ENCODE measurements at places on chromosomes 1 and 21. TPM values are rescaled to one million over a fixed set of nuclear protein-coding genes. Genes with fewer than 3 reads are reported as not detected.

Gene LYPD8
- total RNA-seq = not detected

Gene ADGRL2
- not detected for total RNA-seq

Gene ZNF593OS
- total RNA-seq = not detected

Gene CFHR1
- total RNA-seq = not detected

Gene NTMT2
- not detected for total RNA-seq

Gene PTGFRN
- total RNA-seq = 0.38 TPM

Gene CFHR2
- total RNA-seq = not detected

- H3K27me3 ChIP-seq = no peaks in the 10 kb centered on the region
- H3K36me3 ChIP-seq = no peaks in the 10 kb centered on the region
- no peak overlapping the region for H3K4me3 ChIP-seq
- H3K4me1 ChIP-seq = no peaks in the 10 kb centered on the region
Observed at GRCh38 chr1:172410027-172410426, 10.5 kb upstream of the C1orf105 start.

GRCh38 chr1:209627027-209627731 lies 25.0 kb downstream of the LAMB3 start:
- H3K4me3 ChIP-seq = no peak overlapping the region
- no peaks in the 10 kb centered on the region for H3K36me3 ChIP-seq
- H3K4me1 ChIP-seq = peaks cover 9% of the 10 kb centered on the region
- no peak overlapping the region for H3K27ac ChIP-seq
- DNase-seq = no peak
- no peaks in the 10 kb centered on the region for H3K27me3 ChIP-seq

DNA sequence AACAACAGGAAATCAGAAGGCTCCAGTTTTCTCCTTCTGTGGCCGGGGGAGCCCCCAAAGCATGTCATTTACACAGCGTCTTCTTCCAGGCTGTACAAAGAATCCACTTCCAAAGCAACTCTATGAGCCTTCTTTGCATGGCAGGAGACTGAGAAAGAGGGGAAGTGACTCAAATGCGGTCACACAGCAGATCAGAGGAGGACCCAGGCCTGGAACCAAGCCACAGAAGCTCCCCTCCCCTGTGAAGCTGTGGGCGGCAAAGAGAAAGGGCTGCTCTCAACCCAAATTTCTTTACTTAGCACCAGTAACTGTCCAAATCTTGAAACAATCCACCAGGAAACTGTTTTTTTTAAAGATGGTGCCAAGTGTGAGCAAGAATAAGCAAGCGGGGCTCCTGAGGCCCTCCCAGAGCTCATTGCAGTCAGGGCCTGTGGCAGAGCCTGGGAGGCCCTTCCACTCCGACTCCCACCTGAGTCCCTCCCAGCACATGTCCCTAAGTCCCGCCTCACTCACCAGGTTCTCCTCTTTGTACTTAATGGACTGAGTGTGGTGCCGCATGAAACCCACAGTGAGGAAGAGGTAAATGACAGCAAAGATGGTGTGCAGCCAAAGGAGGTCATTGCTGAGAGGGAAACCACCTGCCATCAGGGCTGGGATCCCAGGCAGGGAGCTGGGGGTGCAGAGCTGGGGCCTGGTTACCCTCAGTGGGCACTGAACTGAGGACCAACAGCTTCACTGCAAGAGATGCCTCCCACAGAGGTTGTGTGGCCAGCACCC lies 15.9 kb downstream of the TMEM63A start:
- peak overlapping the region; percentile 10 for H3K4me3 ChIP-seq
- DNase-seq = peak; percentile 84
- H3K27me3 ChIP-seq = no peaks in the 10 kb centered on the region
- peaks cover 94% of the 10 kb centered on the region for H3K36me3 ChIP-seq

GRCh38 chr1:225209153-225209552 lies 218.7 kb downstream of the LBR start:
- H3K4me1 ChIP-seq = no peaks in the 10 kb centered on the region
- no peaks in the 10 kb centered on the region for H3K36me3 ChIP-seq
- no peak overlapping the region for H3K27ac ChIP-seq
- DNase-seq = no peak

DNA sequence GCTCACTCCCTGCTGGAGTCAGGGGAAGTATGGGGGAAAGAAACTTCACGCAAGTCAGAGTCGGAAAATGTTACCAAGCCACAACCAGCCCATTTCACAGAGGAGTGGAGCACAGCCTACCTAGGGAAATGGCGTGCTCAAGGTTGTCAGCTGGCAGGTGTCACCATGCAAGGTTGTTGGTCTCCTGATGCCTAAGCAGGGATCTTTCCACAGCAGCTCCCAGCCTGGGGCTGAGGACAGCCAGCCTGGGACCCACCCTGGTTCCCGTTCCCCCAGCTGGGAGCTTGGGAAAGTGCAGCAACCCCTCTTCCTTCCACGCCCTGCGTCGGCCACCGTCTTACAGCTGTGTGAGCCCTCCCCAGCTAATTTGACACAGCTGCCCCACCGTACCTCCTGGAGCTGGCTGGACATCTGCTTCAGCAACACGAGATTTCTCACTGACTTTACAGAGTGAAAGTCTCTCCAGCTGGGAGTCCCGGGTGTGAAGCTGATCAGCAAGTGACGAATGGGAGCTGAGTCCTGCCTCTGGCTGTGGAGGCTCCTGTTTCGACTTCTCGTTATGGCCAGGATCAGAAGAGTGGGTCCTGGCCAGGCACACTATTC lies 224.6 kb upstream of the RAB4A start:
- H3K36me3 ChIP-seq = no peaks in the 10 kb centered on the region
- no peak for DNase-seq
- no peaks in the 10 kb centered on the region for H3K27me3 ChIP-seq

- no peaks in the 10 kb centered on the region for H3K36me3 ChIP-seq
- no peak overlapping the region for H3K27ac ChIP-seq
- H3K4me3 ChIP-seq = no peak overlapping the region
Observed at GRCh38 chr1:67313934-67314671, 6.4 kb downstream of the IL12RB2 start.

DNA sequence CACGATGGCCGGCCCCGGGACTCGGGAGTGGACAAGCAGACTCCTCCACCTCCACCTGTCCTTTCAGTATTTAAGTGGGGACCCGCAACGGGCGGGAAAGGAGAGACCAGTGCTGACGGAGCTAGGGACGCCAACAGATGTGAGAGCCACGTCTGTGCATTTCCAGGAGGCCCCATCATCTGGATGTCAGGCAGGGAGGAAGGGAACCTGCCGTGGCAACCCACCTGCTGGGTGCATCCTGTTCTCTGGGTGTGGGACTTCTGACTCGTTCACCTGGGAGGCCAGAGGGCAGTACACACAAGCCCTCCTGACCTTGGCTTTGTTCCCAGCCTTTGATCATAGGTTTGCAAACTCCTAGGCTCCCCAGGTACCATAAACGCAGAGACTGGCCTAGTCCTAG lies 5.6 kb upstream of the PCBP3 start:
- H3K36me3 ChIP-seq = no peaks in the 10 kb centered on the region
- DNase-seq = no peak
- H3K4me3 ChIP-seq = no peak overlapping the region
- peaks cover 36% of the 10 kb centered on the region for H3K4me1 ChIP-seq

DNA sequence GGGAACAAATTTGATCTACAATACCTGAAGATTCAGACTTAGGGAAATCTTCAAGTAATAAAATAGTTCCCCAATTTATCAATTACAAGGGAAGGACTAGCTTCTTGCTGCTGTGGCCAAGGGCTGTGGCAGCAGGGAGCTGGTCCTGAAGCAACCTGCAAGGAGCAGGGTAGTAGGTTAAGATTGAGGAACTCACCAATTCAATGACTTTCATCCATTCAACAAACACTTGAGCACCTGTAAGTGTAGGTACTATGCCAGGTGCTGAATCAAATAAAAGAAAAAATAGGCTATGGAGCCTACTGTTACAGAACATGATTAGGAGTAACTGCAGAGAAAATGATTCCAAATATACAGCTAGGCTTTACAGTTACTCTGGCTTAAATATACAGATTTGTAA lies 64.2 kb upstream of the RBM34 start:
- no peaks in the 10 kb centered on the region for H3K27me3 ChIP-seq
- peaks cover 85% of the 10 kb centered on the region for H3K36me3 ChIP-seq
- H3K27ac ChIP-seq = no peak overlapping the region
- no peaks in the 10 kb centered on the region for H3K4me1 ChIP-seq
- DNase-seq = no peak

DNA sequence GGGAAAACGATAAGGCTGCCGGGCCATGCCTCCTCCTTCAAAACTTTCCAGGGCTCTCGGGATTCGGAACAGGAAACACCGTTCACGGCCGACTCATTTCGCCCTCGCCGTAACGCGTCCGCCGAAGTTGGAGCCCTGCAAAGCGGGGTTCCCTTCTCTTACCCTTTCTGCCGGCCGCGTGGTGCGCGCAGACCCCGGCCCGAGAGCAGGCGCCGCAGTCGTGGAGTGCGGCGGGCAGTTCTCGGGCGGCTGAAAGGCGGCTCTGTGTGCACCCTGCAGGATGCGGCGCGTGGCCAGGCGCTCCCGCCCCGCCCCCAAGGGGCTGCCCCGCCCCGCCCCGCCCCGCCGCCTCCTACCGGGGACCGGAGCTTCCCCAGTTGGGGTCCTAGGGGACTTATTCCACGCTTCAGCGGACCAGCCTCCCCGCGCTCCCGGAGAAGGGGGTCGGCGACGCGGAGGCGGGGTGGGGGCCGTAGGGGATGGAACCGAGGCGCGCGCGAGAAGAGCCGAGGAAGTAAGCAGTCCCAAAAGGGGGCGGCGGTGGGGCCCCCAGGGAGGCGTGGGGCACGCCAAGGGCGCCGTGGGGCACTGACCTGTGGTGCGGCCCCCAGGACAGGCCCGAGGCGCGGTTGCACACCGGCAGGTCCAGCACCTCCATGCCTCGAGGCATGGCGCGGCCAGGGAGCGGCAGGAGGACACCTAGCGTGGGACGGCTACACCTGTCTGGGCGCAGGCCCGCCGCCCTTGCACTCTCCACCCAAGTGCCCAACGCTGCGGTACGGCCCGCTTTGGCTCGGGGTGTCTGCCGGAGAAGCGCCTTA lies at the start of gene MCOLN2:
MCOLN2 (minus strand) TSS at position 268 of the 821 bp plus-strand sequence; CDS start at position 27, 241 bp downstream.
- H3K36me3 ChIP-seq = no peaks in the 10 kb centered on the region
- H3K27me3 ChIP-seq = peaks cover 36% of the 10 kb centered on the region
- peak within 1 kb of the TSS; percentile 33 for H3K27ac ChIP-seq
- DNase-seq = peak; percentile 62
- peak within 1 kb of the TSS; percentile 79 for H3K4me3 ChIP-seq

DNA sequence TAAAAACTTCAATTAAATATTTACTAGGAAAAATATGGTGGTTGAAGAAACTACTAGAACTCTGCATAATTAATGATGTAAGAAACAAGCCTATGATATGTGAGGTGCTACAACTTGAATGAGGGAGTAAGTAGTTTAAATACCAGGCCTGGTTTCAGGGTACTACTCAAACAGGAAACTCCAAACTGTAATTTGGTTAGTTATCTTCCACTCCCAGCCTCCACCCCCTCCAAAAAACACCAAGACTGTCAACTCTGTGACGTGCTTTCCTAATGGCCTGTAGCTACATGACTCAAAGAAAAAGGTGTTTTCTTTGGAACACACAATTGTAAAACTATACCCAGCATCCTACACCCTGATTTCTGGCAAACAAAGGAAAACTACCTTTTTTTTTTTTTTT lies 55.9 kb upstream of the RCC1 start:
- no peak for DNase-seq
- H3K27me3 ChIP-seq = no peaks in the 10 kb centered on the region
- H3K4me3 ChIP-seq = no peak overlapping the region
- H3K27ac ChIP-seq = no peak overlapping the region
- H3K4me1 ChIP-seq = peaks cover 11% of the 10 kb centered on the region

DNA sequence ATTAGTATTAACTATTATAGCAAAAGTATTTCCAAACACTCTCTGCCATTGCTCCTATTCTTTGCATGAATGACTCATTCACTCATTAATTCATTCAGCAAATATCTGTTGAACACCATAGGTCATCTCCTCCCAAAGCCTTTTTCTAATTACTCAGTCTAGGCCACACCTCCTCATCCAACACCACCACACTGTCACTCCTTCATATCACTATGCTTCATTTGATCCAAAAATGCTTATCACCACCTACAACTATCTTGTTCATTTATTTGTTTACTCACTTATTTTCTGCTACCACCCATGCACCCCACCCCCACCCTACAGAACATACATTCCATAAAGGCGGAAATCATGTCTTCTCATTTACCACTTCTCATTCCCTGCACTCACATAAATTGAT lies 94.4 kb upstream of the TNFSF4 start:
- no peaks in the 10 kb centered on the region for H3K36me3 ChIP-seq
- no peak overlapping the region for H3K4me3 ChIP-seq
- H3K4me1 ChIP-seq = peaks cover 3% of the 10 kb centered on the region
- H3K27me3 ChIP-seq = no peaks in the 10 kb centered on the region

DNA sequence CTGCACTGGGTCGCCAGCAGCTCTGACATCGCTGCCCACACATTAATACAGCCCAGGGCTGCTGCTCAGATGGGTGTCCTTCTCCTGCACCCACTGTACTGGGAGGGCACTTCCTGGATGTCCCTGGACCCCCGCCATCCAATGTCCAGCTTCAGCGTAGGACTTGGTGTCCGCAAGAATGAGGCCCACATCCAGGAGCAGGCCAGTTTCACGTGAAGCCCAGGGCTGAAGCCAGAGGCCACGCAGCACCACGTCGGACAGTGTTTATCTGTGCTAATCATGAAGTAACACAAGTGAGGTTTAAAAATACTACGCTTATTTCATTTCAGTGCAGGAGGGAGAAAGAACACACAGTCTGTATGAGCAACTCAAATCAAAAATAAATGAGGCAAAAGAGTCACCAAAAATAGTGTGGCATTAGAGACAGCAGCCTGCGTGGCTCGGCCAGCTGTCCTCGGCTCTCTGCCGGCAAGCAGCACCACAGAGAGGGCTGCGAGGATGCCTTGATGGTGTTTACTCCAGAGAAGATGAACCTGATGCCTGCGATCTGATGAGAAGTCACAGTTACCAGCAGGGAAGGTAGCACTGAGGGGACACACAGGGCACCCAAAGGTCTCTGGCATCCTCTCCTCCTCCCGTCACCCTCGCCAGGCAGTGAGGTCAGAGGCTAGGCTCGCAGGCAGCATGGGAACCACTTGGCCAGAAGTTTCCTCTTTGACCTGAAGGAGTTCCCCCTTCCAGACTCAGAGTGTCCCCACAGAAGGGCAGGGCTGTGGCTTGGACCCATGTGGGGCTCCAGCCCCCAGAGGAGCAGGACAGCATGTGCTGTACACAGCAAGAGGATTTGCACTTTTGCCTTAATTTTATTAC lies 22.1 kb upstream of the NPHP4 start:
- H3K36me3 ChIP-seq = peaks cover 17% of the 10 kb centered on the region
- no peak overlapping the region for H3K4me3 ChIP-seq

- no peaks in the 10 kb centered on the region for H3K27me3 ChIP-seq
- H3K36me3 ChIP-seq = no peaks in the 10 kb centered on the region
- no peak overlapping the region for H3K27ac ChIP-seq
- H3K4me1 ChIP-seq = no peaks in the 10 kb centered on the region
Observed at GRCh38 chr1:186496171-186496851, 35.4 kb upstream of the PDC start.

DNA sequence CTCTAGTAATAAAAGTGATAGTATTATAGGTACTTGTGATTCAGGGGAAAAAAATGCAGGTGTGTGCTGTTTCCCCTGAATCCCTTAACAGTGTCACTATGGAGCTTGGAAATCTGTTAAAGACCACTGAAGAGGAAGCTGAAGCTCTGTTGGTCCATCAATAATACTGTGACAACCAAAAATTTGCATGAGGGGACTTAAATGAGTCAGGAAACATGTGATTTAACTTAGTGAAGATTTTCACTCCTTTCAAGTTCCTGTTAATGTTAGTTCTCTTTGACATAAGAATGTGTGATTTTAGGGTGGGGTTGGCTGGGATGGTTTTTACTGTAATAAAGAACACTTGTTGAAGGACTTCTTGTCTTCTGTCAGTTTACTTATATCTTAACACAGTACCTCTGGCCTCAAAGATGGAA lies 32.0 kb downstream of the VANGL2 start:
- peaks cover 49% of the 10 kb centered on the region for H3K4me1 ChIP-seq
- no peak for DNase-seq
- H3K36me3 ChIP-seq = no peaks in the 10 kb centered on the region
- H3K27me3 ChIP-seq = no peaks in the 10 kb centered on the region
